ENCODE measurements at places on chromosomes 7 and 10. TPM values are rescaled to one million over a fixed set of nuclear protein-coding genes. Genes with fewer than 3 reads are reported as not detected.

HYCC1 gene
- 75.8 TPM for total RNA-seq

CLEC2L gene
- not detected for total RNA-seq

NUDT13 gene
- 1.6 TPM for total RNA-seq

PLXNA4 gene
- 46.7 TPM for total RNA-seq

DNA sequence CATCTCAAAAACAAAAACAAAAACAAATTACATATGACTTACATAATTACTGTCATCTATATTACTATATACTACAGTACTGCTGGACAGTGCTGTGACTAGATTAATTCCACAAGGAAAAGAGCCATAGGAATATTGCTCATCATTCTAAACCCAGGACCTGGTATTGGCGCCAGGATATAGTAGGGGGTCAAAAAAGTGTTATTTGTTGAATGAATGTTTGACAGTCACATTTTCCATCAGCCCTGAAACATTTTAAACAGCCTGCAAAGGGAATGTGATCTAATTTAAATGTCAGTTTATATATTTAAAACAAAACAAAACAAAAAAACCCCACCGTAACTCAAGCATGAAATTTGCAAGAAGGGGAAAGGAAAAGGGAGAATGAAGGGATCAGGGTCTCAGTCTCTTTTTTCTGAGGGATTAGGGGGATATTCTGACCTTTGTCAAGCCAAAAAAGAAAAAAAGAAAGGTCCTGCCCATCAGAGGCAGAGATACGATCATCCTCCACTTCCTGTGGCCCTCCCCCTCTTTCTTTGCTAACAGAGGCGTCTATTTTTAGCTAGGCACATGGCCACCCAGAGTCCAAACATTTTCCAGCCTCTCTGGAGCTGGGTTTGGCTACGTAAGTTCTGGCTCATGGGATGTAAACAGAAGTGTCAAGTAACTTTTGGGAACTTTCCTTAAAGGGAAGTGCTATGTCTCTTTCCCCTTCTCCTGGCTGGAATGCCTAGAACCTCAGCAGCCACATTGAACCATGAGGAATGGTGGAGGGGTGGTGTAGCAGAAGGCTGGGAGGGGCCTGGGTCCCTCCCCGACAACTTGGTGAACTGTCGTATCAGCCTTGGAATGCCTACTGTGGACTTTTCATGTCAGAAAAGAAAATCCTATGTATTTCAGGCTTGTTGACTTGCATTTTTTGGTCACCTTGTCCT, 44.6 kb upstream of the DLG5 start:
- no peak for DNase-seq

GRCh38 chr10:26438534-26439341, 597 bp downstream of the APBB1IP start:
- DNase-seq: no peak

GRCh38 chr7:45324683-45325237, 167.2 kb downstream of the RAMP3 start:
- DNase-seq: no peak

DNA sequence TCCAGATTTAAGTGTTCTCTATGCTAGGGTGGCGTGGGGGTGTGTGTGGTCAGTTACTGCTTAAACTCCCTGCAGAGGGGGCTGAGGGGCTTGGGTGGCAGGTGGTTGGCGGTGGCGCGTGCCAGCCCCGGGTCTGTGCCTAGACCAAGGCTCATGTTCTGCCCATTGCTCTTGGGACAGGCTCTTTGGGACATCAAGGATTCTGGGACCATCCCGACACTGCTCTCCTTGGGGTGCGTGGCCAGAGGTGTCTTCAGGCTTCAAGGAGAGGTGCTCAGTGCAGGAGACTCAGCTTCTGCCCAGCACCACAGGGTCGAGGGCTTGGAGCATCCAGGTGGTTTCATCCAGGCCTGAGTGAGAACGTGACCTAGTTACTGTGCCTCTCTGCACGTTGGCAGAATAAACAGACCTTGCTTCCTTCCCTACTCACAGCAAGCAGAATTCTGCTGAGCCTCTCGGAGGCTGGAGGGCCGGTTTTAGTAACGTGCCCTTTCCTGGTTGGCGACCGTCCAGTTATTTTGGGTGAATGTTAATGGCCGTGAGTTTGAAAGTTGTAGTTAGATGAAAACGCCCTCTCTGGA, 39.9 kb downstream of the CAMK1D start:
- no peak for DNase-seq

- no peak for DNase-seq
Measured at GRCh38 chr7:17593819-17594419, 295.5 kb downstream of the AHR start.

- no peak for DNase-seq
Measured at GRCh38 chr10:31262672-31263071, 56.3 kb upstream of the ZEB1 start.

DNA sequence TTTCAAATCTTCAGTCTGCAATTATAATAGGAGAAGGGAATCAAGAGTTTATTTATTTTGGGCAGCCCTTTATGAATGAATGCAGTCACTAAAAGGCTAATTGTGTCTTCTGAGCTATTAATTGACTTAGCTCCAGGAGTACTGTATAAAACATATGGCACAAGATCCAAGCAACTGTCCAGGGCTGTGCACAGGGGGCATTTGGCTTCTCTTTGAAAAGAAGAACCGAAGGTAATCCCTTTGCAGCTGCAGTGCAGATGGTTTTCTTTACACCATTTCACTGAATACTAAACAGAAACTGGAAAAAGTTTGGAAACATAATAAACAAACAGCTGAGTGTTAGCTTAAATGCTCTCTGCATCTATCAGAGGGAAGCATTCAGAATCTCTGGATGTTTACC, 282.6 kb upstream of the LRRN3 start:
- no peak for DNase-seq

DNA sequence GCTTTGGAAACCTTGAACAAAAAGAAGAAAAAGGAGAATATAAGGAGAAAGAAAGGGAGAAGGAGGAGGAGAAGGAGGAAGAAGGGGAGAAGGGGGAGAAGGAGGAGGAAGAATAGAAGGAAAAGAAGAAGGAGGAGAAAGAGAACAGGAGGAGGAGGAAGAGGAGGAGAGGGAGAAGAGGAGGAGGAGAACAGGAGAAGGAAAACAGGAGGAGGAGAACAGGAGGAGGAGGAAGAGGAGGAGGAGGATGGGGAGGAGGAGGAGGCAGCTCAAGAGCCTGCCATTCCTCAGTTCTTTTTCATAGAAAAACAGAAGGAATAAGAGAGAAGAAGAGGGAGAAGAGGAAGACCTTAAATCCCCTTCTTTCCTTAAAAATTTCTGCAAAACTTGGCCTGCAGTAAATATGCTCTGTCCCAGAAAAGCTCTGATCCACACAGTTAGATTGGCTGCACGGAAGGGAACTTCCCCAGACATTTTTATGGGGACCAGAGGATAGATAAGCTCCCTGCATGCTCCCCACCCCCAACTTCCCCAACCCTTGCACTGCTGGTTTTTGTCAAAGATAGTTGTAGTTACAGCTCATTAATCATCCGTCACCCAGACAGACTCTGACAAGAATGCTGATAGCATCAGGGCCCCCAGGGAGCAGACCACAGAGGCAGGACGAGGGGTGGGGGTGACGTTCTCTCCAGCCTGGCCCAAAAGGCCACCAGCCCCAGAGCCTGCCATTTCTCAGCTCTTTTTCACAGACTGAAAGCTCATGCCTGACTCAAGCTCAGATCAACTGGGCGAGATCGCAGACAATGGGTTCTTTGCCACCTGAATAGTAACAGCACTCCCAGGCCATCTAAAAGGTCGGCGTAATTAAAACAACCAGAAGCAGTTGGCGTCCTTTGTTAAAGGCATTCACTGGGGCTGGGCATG, 34.5 kb upstream of the LYZL1 start:
- DNase-seq: no peak

Data from omental fat pad (tissue), 4 donors.